ENCODE measurements at places on chromosomes 2 and 18.

- DNase-seq: no peak
Observed at GRCh38 chr2:155663265-155663664, 669.3 kb downstream of the NR4A2 start.

DNA sequence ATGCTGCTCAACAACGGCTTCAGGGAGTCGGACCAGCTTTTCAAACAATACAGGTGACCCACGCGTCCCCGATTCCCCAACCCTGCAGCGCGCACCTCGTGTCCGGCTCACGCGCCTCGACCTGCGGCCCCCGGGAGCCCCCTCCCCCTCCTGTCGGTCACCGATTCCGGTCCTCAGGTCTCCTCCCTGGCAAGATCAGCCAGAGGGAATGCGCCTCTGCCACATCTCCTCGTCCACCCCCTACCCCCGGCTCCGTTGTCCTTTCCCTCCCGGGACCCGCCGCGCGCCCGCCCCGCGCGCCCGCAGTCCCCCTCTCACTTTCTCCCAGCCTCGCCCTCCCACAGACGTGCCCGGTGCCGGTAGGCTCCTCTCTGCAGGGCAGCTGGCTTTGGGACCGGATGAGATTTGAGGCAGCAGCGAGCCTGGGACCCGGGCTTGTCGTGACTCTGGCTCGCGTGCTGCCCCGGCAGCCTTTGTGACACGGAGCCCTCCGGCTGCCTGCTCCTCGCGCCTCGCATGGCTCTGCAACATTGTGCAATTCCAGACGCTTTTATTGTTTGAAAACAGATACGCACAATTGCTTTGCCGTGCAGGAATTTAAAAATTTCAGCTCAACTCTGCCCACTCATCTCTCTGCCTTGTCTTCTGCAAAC, 558 bp downstream of the TTC39C start:
- peak; percentile 71 for DNase-seq

- no peak for DNase-seq
Observed at GRCh38 chr2:133490411-133490980, 77.8 kb downstream of the NCKAP5 start.

DNA sequence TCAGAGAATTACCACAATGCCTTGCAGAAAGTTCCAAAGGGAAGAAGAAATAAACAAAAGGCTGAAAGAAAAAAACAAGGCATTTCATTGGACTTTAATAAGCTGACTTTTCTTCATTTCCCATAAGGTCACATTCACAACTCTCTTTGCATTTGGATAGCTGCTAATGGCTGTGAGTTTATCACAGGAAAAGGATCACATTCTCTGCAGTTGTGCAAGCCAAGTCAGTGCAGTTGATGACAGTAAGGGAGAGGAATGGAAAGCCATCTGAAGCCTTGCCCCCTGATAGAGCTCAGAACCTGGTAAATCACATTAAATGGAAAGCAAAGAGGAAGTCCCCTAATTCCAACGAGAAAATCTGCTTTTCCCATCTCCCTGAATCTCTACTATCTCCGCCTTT, 950.6 kb downstream of the CNTNAP5 start:
- DNase-seq: no peak

DNA sequence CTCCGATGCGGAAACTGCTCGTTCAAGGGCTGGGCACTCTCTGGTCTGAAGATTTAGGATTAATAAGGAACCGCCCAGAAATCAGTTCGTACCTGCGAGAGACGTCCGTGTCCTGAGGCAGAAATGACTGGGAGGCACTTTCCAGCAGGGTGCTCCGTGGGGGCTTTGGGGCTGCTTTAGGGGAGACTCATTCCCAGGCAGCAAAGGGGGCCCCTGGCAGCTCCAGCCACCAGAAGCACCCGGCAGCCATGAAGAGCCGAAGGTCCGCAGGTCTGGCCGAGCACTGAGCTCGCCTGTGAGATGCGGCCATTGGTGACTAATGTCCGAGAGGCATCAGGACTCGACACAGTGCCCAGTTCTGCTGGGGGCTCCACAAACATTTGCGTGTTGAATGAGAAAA, 20.9 kb downstream of the KCNG2 start:
- DNase-seq: no peak

DNA sequence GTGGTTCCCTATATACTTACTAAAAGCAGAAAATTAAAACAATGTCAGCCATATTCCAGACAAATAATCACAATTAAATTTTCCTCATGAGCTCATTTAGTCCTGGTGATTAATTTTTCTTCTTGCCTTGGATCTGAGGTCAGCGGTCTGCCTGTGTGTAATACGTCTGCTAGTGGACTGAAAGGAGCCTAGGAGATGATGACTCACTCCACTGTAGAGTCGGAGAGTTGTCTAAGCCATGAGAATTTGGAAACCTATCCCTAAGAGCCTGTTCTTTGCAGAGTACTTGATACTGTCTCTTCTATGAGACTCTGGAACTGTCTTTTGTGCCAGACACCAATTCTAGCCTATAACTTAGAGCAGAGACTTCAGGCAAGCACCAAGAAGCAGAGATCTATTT, 94.2 kb upstream of the RAB27B start:
- no peak for DNase-seq

- DNase-seq: no peak
Observed at GRCh38 chr2:22628906-22629305, 756.1 kb upstream of the KLHL29 start.

All from T-helper 2 cell (primary cell).